ENCODE measurements at places on chromosomes 7 and 10.

- DNase-seq = no peak
These were observed 5.6 kb upstream of the SCART1 start for GRCh38 chr10:133448120-133448519.

DNA sequence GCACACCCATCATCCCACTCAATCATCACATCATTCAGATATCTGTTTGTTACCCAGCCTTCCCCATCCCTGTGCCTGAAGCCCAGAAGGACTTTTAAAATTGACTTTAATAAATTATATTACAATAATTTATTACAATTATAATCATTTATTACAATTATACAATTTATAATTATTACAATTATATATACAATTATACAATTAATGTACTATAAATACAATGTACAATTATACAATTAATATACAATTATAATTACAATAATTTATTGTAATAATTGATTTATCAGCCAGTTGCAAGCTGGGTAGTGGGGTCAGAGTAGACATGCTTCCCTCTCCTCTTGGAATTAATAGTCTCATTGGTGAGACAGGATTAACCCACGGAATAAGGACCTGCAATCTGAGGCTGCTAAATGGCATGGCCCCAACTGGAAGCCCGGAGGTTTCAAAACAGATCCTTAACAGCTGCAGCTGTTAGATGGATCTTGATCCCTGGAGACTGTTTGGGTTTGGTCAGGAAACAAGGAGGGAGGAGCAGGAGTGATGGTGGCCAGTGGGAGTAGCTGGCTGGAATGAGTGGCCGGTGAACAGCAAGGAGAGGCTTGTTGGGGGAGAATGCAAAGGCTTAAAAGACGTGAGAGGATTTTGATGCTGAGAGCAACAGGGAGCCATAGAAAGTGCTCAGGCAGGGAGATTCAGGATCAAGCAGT is 402.8 kb upstream of the PODXL start:
- DNase-seq = no peak

DNA sequence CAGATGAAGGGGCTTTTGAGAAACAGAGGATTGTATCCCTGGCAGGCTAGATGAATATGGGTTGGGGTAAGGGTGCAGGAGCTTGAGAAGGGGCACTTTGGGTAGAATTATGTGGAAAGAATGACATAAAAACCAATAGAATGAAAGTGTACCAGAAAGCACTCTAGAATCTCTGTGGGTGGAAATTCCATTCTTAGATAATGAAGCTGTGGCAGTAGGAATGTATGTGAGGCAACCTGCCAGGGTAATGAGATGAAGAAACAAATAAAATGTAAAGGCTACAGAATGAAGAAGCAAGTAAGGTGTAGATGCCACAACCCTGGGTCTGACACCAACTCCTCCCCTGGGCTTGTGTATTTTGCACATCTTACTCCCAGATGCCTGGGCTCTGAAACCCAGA is 16.8 kb downstream of the NOBOX start:
- DNase-seq = no peak

- DNase-seq = no peak
These were observed 124.1 kb upstream of the EFCAB10 start for GRCh38 chr7:105705427-105705826.

DNA sequence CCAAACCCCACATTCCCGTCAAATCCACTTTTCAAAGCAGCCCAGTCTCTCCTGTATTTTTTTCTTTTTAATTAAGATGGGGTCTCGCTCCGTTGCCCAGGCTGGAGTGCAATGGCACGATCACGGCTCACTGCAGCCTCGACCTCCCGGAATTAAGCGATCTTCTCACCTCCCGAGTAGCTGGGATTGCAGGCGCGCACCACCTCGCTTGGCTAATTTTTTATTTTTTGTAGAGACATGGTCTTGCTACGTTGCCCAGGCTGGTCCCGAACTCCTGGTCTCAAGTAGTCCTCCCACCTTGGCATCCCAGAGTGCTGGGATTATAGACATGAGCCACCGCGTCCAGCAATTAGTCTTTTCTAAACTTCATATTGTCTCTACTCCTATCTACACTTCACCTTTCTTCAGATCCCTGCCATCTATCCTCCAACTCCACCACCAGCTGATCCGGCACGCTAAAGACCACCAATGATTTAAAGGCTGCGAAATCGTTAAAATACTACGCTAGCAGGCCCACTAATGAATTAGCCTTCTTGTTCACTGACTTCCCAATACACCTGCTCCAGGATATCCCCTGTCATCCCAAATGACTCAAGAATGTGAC is 525 bp upstream of the CHUK start:
- DNase-seq = no peak

- DNase-seq = no peak
These were observed 210.2 kb downstream of the JAZF1 start for GRCh38 chr7:27970350-27970749.

GRCh38 chr7:42763137-42763551 is 148.7 kb downstream of the C7orf25 start:
- DNase-seq = no peak

GRCh38 chr7:117143580-117143979 is 179.3 kb downstream of the WNT2 start:
- no peak for DNase-seq

GRCh38 chr7:74325210-74325565 is 36.0 kb downstream of the CLIP2 start:
- no peak for DNase-seq

GRCh38 chr7:21346297-21346696 is 81.6 kb upstream of the SP4 start:
- no peak for DNase-seq

- no peak for DNase-seq
These were observed 301.9 kb downstream of the PLXDC2 start for GRCh38 chr10:20118119-20118518.

DNA sequence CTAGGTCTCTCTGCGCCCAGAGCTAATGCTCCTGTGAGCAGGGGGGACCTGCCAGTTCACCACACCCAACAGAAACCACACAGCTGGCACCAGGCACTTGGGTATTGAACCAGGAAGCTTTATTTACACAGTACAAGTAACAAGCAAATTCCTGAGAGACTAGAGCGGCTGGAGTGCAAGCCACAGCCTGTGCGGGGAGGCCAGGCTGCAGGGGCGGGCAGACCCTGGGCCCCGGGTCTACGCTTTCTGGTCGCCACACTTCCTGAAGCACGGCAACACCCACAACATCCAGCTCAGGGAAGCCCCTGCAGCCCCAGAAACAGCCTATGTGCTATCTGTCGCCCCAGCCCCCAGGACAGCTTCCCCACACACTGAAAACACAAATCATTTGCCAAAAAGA is 125.0 kb downstream of the FAM53B start:
- DNase-seq = no peak

DNA sequence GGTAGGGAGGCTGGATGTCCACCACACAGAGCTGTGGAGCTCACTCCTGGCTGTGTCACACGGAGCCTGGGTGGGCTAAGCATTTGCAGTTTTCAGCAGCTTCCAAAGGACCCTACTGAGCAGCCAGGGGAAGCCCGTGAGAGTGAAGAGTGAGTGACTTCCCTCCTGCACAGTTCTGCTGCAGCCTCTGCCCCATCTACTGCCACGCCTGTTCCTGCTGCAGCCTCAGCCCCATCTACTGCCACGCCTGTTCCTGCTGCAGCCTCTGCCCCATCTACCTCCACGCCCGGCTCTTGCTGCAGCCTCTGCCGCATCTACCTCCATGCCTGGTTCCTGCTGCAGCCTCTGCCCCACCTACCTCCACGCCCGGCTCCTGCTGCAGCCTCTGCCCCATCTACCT is 12.2 kb downstream of the ADAM8 start:
- no peak for DNase-seq

GRCh38 chr10:128926711-128927110 is 540.3 kb upstream of the MGMT start:
- no peak for DNase-seq

DNA sequence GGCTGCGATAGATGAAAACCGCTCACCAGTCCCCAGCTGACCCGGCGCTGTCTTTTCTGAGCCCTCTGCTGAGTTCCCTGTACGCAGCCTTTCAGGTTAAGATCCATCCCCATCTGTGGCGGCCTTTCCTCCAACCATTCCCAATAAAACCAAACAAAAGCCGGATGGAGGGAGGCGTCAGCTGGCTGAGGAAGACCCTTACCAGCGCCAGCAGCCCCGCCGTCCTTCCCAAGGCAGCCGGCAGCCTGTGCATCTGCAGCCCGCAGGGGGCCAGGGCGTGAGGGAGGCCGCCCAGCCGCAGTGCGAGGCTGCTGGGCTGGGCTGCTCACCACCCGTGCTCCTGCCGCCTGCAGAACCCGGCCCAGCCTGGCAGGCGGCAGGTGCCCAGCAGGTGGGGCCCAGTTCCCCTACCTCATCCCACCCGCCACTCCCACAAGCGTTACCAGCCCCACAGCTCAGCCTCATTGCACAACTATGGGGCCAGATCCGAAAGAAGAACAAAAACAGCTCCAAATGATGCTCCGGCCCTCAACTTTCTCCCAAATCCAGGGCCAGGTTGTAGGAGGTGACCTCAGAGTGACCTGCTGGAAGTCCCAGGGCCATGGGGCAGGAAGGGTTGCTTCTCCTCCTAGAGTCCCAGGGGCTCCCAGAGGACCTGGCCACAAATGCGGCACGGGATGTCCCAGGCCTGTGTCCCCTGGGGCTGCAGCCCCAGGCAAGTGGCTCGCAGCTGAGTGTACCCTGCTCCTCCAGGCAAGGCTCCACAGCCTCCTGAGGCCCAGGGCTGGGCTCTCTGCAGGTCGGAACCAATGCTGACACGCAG is 23.8 kb downstream of the PAPOLB start:
- DNase-seq = no peak

- DNase-seq = no peak
These were observed 354.5 kb downstream of the FGFR2 start for GRCh38 chr10:121243609-121244241.

GRCh38 chr10:82738592-82738991 is 863.6 kb downstream of the NRG3 start:
- DNase-seq = no peak

DNA sequence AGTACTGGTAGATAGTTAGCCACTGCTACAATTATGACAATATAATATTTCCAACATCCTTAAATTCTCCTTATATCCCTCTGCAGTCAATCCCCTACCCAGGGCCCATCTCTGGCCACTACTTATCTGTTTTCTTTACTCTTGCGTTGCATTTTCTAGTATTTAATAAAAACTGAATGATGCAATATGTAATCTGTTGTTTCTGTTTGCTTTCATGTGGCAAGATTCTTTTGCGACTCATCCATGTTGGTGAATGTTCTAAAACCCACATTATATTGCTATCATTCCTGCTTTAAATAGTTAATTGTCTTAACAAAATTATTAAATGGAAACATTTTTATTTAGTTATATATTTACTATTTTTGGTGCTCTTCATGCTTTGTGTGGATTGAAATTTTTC is 338.5 kb downstream of the MDFIC start:
- DNase-seq = no peak

DNA sequence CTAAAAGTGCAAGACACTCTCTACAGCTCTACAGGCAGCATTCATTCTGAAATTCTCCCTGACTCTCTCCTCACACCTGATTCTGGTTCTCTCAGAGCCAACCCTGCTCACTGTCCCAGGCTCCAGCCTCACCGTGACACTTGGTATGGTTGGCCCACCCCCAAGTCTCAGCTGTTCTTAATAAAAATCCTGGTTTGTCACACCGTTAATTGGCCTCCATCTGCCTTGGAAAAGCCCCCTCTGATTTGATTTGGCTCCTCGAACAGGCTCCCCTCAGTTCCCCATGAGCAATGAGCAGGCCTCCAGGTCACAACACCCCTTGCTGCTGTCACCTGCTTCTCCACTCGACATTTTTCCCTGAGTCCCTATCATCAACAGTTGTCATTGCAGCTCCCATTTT is 507.3 kb upstream of the AUTS2 start:
- DNase-seq = no peak

GRCh38 chr7:142884286-142884640 is 1.3 kb downstream of the TRPV6 start:
- DNase-seq = no peak

DNA sequence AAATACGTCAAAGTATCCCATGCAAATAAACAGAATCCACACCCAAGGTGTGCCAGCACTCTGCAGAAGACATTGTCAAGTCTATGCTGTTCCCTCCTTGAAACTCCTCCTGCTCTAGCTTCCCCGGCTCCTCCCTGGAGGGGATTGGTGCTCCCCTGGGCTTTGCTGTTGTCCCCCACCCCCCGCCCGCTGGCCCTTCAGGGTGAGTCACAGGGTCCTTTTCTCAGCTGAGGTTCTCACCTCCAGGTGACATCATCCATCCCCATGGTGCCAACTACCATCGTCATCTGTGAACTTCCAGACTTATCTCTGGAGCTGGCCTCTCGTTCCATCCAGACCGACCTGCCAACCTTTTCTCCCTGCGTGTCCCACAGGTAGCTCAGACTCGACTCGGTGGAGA is 77.0 kb downstream of the ITIH5 start:
- DNase-seq = no peak

GRCh38 chr7:101854084-101854865 is 36.8 kb downstream of the CUX1 start:
- DNase-seq = no peak

GRCh38 chr7:141207661-141208060 is 133.8 kb downstream of the TMEM178B start:
- DNase-seq = no peak
